ENCODE measurements at places on chromosomes 3 and 15.

GRCh38 chr3:126578702-126579101 is 20.0 kb upstream of the C3orf22 start:
- no peak for DNase-seq

DNA sequence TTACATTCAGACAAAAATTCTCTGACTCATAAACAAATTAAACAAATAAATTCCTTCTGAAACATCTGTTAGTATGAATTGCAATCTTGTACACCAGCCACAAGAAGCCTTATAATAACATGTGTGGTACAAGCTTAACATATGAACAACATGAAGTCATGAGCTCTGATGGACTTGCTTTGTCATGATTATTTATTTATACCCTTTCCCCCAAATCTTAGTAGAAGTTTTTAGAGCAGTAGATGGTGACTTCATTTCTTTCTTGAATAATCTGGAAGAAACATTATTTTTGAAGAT is 633.4 kb downstream of the EPHA3 start:
- DNase-seq, result no peak

DNA sequence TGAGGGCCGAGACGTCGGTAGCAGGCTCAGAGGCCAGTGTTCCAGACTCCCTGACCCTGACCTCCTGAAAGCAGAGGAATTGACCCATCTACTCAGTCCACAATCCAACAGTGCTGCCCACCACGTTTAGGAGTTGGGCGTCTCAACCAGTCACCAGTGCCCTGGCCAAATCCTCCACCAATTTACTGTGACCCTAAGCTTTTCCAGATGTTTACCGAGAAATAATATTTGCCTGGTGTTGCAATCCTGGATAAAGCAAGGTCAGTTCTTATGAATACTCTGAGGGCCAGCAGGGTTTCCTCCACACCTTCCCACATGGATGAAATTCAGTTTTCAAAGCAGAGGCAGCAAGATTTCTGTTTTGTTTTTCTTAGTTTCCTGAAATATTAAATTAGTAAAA is 7.5 kb upstream of the APOD start:
- no peak for DNase-seq

- DNase-seq, result peak; percentile 95
Measured at GRCh38 chr15:60423537-60423936, 25.8 kb upstream of the ANXA2 start.

GRCh38 chr15:92533298-92533697 is 122.3 kb downstream of the FAM174B start:
- no peak for DNase-seq

All from kidney glomerular epithelial cell (primary cell).